ENCODE measurements at places on chromosomes 7 and 10. TPM values are rescaled to one million over a fixed set of nuclear protein-coding genes. Genes with fewer than 3 reads are reported as not detected.

The PDLIM1 gene
- 4.0 TPM for total RNA-seq

The COL13A1 gene
- 9.3 TPM for total RNA-seq

The SYT15B gene
- not detected for total RNA-seq

The CREB5 gene
- 15.9 TPM for total RNA-seq

The C10orf67 gene
- total RNA-seq, result not detected

The TDRD1 gene
- total RNA-seq, result not detected

The PRKG1 gene
- 39.7 TPM for total RNA-seq

The HOXA9 gene
- total RNA-seq, result not detected

The EGR2 gene
- not detected for total RNA-seq

The USP6NL gene
- total RNA-seq, result 3.6 TPM

The SPDYE8 gene
- not detected for total RNA-seq

The GPR85 gene
- 1.9 TPM for total RNA-seq

The AGMO gene
- under 0.01 TPM for total RNA-seq

The LRRN3 gene
- 1.4 TPM for total RNA-seq

The HABP2 gene
- total RNA-seq, result not detected

The ANLN gene
- 10.9 TPM for total RNA-seq

The GDF2 gene
- total RNA-seq, result not detected

The TES gene
- total RNA-seq, result 39.1 TPM

The KCNMA1 gene
- total RNA-seq, result 70.6 TPM

The ARHGEF35 gene
- 2.5 TPM for total RNA-seq

The EPO gene
- not detected for total RNA-seq

The CHCHD3 gene
- total RNA-seq, result 66.8 TPM

The STX1A gene
- 16.5 TPM for total RNA-seq

The FAM25C gene
- not detected for total RNA-seq

The UCN3 gene
- not detected for total RNA-seq

The UPK3B gene
- 0.32 TPM for total RNA-seq

The GIMAP6 gene
- total RNA-seq, result not detected

The C10orf62 gene
- not detected for total RNA-seq

The ADARB2 gene
- total RNA-seq, result not detected

The EIF5AL1 gene
- total RNA-seq, result 0.09 TPM

The CALML3 gene
- total RNA-seq, result not detected

The ABLIM1 gene
- total RNA-seq, result 0.94 TPM

The PTF1A gene
- not detected for total RNA-seq

The PNLIPRP2 gene
- not detected for total RNA-seq

The HOGA1 gene
- 0.34 TPM for total RNA-seq

The STEAP1B gene
- total RNA-seq, result 21.0 TPM

The PHKG1 gene
- total RNA-seq, result 1.0 TPM

The OR6V1 gene
- not detected for total RNA-seq

The KLF6 gene
- 27.6 TPM for total RNA-seq

The C10orf90 gene
- not detected for total RNA-seq

The SMNDC1 gene
- 6.1 TPM for total RNA-seq
